NCI-H526 (cell line): ENCODE measurements at places on chromosomes 2 and 18.
A peak's percentile ranks its signal among the peaks of the same experiment; 100 is the strongest.

- DNase-seq, result no peak
Measured at GRCh38 chr18:42442656-42443055, 487.6 kb downstream of the PIK3C3 start.

DNA sequence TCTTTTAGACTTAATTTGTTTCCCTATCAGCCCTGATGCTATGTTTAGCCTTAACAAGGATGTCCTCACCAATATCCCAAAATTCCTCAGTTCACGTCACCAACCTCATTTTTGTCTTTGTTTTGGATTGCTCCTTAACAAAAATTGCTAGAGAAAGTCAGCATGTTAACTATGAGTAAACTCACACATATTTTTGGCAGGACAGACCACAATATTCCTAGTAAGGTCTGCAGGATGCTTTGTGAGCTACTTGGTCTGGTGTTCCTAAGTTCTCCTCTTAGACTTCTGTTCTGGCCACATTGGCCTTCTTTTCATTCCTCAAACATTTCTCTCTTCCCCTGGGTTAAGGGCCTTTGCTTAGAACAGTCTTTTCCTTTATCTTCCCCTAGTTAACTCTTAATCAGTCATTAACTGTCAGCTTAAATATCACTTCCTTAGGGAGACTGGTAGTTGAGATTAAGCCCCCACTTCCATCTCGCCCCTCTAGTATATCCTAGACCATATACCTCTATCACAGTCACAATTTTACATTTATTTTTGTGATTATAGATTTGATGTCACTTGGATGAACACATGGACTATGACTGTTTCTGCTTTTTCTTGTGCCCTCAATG lies 116.2 kb downstream of the ADCYAP1 start:
- no peak for DNase-seq

DNA sequence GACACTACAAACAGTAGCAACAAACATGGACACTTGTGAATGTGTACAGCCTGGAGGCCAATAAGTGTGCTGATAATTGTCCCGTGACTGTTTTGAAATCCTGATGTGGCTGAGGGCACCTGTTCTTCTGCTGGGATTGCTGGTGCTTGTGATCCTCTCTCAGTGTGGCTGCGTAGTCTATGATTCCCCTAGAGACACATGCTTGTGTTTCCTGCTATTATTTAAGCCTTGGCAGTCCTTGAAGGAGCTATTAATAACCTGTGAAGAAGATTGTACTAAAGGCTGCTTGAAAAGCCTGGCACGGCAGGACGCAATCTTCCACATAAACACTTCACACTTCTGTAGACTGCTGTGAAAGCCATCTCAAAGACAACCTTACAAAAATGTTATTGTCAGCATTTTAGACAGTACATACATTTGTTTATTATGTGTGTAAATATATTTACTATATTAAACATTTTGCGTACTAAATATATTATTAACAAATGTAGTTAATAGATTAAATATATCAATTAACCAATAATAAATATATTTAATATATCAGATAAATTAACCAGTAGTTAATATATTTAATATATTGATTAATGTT lies 71.4 kb downstream of the GALR1 start:
- no peak for DNase-seq

GRCh38 chr2:101477556-101477955 lies 2.6 kb upstream of the RFX8 start:
- peak; percentile 32 for DNase-seq

GRCh38 chr2:223976635-223977226 lies 19.5 kb downstream of the MRPL44 start:
- DNase-seq, result no peak

DNA sequence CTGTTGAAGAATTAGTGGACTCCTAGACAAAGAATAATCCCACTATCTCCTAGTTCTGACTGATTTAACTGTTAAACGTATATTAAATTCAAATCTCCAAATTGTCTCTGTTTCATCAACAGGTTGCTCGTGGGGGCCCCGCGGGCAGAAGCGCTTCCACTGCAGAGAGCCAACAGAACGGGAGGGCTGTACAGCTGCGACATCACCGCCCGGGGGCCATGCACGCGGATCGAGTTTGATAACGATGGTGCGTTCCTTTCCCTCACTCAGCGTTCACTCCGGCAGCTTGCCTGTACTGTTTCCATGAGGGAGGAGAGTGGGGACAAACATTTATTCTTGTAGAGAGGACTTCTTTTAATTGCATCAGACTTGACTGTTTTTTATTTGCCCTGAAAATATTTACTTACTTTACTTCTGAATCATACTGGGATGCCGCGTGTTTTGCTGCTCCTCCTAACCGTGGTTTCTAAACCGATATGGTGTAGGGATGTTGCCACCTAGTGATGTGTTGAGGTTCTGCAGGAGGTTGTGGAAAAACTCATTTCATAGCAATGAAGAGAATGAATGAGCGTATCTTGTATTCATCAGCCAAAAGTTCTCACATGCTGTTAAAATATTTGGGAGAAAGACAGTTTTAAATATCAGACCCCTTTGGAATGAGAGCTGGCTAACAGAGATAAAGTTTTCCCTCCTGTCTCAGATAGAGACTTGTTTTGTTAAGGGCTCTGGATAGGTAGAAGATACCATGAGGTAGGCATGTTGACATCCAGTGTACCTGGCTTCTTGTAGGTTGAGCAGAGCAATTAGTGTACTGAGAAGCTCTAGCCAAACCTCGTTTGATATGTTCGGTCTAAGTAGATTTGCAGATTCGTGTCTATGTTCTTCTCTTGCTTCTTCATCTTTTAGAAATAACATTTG lies 38.3 kb downstream of the ITGA6 start:
- peak; percentile 86 for DNase-seq

GRCh38 chr2:8214036-8214615 lies 467.7 kb upstream of the ID2 start:
- DNase-seq, result no peak

DNA sequence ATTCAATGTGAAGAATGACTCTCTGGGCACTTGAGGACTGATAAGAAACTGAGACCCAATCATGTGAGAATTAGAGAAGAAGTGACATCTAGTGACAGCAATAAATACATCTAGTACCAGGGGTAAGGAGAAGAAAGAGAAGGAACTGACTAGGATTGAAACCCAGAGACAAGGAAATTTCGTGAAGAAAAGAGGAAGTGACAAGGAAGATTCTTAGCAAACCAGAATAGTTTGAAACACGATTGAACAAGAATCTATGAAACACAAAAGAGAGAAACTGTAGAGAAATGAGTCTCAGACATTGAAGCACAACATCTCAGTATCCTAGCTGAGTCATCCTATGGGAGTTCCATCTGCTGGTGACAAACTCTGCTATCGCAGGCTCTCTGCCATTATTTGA lies 571.9 kb upstream of the PKDCC start:
- DNase-seq, result no peak

DNA sequence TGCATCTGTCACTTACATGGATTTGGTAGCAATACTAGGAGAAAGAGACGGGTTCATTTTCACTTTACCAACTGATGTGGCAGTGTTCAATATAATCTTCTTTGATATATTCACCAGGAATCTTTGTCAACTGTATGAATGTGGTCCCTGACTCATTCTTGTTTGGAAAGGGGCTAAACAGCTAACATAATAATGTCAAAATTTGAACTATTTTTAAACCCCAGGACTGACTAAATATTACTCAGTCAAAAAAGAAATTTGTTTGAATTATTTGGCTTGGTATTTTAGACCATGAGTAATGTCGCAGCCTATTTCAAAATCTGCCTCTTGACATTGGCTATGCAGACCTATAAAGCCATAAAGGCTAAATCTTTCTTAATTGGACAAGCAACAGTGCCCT lies 413.7 kb upstream of the RGPD4 start:
- no peak for DNase-seq

GRCh38 chr18:63617915-63618234 lies 26.2 kb downstream of the SERPINB4 start:
- no peak for DNase-seq

- DNase-seq, result no peak
Measured at GRCh38 chr2:8115456-8115855, 566.4 kb upstream of the ID2 start.

- no peak for DNase-seq
Measured at GRCh38 chr2:102433973-102434654, 11.2 kb downstream of the IL18RAP start.

- DNase-seq, result no peak
Measured at GRCh38 chr18:76670564-76671288, 151.6 kb upstream of the ZNF236 start.

DNA sequence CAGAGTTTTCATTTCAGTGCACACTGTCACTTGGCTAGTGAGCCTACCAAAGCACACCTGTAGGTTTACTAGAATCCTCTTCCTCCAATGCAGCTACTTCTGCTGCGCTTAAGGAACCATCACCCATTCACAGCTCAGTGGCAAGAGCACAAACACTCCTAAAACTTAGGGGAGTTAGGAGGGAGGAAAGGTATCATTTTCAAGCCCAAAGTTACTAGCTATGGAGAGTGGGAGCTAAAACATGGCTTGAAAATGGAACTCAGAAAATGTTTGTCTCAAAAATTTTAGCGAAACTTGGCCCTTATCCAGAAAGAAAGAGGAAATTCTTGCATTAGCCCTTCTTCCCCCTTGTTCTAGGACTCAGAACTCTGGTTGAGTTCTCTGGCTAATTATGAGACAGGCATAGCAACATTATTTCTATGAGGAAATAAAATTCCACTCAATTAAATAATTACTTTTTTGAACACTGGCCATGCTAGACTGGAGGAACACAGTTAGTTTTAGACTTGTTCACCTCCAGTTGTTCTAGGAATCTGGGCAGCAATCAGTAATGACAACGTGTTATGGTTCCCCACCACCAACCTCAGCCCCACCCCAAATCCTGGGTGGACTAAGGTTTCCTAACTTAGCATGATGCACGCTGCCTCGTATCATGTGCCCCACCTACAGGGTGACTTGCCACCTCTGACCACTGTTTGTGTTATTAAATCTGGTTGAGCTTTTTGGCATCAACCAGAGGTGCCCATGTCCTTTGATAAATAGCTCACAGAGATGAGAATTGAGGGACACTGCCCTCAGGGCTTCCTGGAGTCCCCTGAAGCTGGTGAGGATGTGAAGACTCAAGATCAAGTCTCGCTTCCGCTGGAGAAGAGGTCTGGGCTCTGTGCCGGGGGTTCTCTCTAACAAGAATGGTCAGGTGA lies 32.8 kb downstream of the LPIN2 start:
- no peak for DNase-seq

- DNase-seq, result no peak
Measured at GRCh38 chr18:79708412-79708811, 28.8 kb downstream of the CTDP1 start.

DNA sequence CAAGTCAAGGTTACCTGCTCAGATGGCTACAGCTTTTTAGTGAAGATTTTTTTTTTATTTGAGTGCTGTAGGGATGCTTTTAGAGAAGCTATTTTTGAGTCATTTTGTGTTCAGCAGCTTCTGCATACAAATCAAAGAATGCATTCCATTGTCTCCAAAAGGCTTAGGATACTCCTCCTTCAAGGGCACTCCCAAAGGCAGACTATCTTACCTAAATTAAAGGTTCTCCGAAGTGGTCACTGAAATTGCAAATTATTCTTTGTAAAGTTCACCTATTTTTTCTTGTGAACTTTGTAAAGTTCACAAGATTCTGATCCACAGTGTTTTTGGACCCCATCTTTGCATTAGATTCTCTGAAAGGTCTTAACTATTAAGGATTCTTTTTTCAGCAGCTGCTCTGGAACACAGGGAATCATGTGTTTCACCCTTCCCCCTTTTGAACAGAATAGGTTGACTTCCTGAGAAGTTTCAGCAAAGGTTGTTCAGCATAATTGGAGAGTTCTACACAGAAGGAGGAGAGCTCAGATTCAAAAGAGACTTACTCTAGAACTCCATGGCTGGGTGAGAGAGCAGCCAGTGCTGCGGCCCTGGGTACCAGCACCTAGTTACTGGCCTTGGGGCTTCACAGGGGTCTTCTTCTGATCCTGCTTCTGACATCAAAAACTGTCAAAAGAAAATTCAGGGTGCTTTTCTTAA lies 14.5 kb downstream of the CLIP4 start:
- no peak for DNase-seq

GRCh38 chr2:72998724-72999123 lies 72.8 kb downstream of the SFXN5 start:
- DNase-seq, result no peak

GRCh38 chr2:187529977-187530721 lies 24.1 kb downstream of the TFPI start:
- no peak for DNase-seq

DNA sequence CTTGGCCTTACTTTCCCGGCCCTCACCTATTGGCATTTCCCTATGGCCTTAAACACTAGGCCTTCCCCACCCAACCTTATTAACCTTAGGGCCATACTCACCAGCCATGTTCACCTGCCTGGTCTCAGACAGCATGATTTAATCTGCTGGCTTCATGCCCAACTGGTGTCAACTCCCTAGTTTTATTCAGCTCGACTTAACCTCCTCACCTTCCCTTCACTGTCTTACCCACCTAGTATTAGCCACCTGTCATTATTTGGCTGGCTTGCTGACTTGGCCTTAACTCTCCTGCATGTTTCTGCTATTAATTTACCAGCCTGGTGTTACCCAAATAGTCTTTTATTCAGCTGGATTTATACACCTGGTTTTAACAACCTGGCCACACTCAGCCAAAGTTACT lies 136.0 kb upstream of the ZSWIM2 start:
- no peak for DNase-seq
